ENCODE measurements at places on chromosomes 13 and 19.

DNA sequence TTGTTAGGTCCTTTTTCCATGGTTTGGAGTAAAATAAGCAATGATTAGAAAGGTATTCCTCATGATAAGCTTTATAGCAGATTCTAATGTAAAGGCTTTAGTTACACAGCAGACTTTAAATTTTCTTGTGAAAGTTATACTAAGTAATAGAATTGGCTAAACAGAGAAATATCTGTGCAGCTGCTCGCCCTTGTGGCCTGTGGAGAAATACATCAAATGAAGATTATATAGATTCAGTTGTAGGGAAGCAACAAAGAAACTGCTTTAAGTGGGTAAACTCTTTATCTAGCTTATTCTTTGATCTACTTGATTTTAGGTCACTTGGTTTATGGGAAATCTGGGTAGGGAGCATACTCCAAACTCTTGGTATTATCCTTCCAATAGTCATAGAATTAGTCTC is 1269.7 kb upstream of the SPRY2 start:
- no peak for DNase-seq

DNA sequence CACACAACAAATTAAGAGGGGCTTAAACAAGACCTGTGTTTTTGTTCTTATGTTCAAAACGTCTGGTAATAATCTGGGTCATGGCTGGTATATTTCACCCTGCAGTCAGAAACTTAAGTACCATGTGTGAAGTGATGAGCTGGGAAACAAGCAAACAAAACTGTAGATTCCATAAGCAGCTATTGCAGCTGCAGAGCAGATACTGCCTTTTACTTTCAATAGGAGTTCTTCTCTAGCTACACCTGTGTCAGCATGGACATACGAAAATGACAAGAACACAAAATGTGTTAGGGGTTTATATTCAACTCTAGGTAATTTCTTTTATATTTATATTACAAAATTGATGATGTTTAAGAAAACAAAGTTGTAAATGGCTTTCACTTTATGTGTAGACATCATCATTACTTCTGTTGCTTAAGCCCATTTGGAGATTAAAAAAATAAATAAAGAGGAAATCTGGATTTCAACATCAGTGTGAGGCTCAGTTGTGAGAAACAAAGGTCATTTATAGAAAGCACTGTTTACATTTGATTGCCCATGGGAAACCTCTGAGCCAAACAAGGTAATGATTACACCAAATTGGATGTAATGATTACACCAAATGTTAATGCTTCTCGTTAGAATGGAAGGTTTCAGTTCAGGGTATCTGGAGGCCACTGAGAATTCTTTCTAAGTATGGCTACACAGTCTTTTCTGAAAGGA is 451.0 kb upstream of the SLC10A2 start:
- DNase-seq: no peak

DNA sequence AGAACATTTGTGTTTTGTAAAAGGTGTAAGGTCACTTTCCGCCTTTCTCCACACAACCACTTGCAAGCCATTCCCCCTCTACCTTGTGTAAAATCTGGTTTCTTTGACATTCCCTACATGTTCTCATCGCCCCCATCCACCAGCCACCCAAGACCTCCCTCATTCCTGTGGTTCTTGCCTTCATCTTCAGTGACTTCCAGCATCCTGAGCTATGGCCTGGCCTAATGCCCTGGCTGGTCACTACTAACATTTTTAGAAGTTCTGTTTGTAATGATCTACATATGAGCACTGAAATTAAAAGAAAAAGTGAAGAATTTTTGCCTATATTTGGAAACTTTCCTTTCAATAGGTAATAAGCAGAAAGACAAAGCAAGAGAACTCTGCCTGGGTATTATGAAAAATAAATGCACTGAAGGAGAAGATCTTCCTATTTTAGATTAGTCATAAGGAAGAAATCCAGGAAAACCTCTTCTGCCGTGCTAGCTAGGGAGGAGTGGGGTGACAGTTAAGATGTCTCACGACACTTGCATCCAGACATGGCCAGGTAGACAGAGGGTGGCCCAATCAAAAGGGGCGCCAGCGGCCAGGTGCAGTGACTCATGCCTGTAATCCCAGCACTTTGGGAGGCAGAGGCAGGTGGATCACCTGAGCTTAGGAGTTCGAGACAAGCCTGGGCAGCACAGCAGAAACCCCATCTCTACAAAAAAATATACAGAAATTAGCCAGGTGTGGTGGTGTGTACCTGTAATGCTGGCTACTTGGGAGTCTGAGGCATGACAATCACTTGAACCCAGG is 28.1 kb upstream of the MPHOSPH8 start:
- DNase-seq: no peak

DNA sequence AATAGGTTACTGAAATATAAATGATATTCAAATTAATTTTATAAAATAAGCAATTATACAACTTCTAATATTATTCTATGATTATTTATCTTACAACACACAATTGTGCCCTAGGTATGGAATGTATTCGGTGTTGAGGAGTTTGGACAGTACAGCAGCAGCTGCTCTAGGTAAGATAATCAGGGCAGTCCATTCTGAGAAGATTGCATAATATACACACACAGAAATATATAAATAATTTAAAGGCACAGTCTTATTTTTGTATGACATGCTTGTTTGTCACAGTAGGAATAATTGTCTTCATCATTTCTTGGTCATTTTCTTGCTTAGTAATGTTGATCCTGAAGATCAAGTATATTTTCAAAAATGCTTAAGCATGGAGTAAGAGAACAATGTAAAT is 849.4 kb upstream of the MIR17HG start:
- DNase-seq: no peak

DNA sequence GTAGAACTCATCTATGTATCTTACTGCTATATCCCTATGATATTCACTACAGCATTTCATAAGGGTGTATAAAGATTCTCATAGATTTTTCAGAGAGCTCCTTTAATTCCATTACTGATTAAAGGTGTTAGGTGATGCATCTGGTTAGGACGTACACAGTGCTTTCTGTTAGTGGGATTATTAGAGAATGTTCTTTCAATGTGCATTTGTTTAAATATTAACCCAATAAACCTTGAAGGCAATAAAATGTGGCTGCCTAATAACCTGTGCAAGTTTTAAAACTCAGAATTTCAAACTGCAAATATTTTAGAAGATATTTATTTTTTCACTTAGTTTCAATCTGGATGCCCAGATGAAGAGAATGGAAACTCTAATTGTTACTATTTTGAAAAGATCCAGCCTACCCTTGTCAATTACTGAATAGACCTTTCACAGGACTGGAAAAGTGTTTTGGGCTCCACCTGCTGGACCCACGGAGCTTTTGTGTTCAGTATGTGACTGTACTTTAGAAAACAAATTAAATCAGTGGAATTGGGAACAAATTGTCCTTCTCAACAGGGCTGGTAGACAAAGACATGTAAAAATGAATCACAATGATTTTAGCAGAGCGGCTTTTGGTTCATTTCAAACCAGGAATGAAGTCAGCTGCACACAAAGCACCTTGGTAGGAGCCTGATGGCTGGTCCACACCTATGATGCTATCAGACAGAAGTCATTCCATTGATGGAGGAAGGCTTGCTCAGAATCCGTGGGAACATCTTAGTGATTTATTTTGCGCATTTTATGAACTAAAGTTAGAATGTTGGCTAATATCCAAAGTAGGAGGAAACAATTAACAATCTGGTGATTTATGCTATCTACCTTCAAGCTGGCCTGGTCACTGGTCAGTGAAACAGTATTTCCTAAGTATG is 89.4 kb upstream of the RAP2A start:
- DNase-seq: no peak

DNA sequence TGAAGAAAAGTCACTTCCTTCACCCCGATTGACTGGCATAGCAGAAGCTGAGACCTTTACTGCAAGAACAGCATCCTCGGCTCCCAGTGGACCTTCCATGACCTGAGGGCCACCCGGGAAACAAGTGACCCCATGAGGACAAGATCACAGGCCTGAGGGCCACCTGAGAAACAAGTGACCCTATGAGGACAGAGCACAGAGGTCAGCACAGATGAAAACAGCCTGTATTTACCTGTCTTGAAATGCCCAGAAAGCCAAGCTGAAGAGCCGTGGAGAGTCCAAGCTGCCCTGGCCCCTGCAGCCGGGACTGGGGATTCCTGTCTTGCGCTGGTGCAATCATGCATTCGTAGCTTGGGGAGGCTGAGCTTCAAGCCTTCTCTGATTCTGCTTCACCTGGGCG is 114.2 kb upstream of the SPACA7 start:
- DNase-seq: no peak

DNA sequence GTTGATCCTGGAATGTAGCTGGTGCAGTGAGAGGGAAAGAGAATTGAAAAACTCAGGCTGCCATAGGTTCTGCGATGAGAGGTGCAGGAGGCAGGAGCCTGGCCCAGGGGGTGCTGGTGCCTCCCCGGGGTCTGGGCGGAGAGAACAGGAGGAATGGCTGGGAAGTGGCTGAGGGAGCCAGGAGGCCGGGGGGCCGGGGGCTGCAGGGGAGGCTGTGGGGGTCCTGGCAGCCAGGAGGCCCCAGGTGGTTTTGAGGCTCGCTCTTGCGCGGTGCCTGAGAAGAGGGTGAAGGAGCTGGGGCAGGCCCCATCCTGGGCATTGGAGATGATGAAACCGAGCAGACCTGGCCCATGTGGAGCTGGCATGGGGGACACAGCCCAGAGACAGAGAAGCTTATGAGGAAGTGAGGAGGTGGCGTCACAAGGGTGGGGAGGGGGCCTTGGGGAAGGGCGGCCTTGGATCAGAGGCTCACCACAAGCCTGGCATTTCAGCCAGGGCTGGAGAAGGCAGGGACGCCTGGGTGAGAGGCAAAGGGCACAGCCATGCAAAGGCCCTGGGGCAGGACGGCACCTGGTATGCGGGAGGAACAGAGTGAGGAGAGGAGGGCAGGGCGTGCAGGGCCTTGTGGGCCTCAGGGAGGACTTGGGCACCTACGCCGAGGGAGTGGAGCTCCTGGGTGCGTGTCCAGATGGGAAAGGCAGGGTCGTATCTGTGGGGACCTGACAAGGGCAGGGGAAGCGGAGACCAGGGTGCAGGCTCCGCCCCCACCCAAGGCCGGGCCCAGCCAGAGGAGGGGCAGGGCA is 1.3 kb upstream of the TEKTIP1 start:
- DNase-seq: no peak

DNA sequence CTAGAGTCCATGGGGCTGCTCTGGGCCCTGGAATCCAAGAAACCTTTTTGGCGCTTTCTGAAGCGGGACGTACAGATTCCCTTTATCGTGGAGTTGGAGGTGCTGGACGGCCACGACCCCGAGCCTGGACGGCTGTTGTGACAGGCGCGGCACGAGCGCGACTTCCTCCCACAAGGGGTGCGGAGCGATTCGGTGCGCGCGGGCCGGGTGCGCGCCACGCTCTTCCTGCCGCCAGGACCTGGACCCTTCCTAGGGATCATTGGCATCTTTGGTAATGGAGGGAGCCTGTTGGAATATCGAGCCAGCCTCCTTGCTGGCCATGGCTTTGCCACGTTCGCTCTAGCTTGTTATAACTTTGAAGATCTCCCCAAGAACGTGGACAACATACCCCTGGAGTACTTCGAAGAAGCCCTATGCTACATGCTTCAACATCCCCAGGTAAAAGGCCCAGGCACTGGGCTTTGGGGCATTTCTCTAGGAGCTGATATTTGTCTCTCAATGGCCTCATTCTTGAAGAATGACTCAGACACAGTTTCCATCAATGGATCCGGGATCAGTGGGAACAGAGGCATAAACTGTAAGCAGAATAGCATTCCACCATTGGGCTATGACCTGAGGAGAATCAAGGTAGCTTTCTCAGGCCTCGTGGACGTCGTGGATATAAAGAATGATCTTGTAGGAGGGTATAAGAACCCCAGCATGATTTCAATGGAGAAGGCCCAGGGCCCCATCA is 3.5 kb upstream of the ZFP82 start:
- DNase-seq: no peak

DNA sequence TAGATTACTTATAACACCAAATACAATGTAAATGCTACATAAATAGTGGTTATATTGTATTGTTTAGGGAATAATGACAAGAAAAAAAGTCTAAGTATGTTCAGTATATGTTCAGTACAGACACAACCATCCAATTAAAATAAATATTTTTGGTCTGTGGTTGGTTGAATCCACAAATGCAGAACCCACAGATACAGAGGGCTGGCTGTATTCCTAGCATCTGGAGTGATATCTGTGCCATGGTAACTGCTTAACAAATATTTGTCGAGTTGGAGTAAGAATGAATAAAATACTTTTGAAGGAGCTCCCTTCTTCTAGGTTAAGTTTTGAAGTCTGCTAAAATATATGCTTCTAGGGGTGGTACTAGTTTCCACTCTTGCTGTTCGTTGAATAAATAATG is 241.0 kb downstream of the KLF5 start:
- no peak for DNase-seq

GRCh38 chr13:110129076-110129475 is 177.9 kb downstream of the COL4A1 start:
- no peak for DNase-seq

GRCh38 chr19:375395-376110 is 31.0 kb upstream of the MIER2 start:
- no peak for DNase-seq

Data from mucosa of descending colon (tissue), 3 donors.